Natural killer cell treated with Interleukin-12 subunit alpha and Interleukin-12 subunit beta and Interleukin-15 and Interleukin-18, amount 100 ng/mL, for 72 hours (primary cell): ENCODE measurements at places on chromosomes 7 and 10.

GRCh38 chr7:133699386-133699785 is 427.8 kb upstream of the LRGUK start:
- H3K4me1 ChIP-seq: peaks cover 20% of the 10 kb centered on the region
- no peak overlapping the region for H3K27ac ChIP-seq
- no peaks in the 10 kb centered on the region for H3K27me3 ChIP-seq
- no peak overlapping the region for H3K4me3 ChIP-seq

DNA sequence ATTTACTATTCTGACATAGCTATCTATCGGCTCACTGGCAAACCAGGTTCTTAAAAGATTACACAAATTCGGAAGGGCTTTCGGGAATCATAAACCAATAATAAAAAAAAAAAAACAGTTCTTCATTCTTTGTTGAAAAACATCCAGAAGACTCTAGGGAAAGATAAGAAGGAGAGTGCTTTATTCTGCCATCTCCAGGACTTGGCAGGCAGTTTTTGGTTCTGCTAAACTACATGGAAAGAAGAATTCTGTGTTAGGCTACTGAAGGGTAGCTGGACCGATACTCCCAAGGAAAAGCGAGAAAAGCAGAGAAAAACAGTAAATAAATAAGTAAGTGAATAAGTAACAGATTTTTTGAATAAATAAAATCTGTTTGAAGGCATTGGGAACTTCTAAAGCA is 423.5 kb upstream of the KLF6 start:
- H3K36me3 ChIP-seq: no peaks in the 10 kb centered on the region
- no peak for DNase-seq
- peaks cover 10% of the 10 kb centered on the region for H3K27me3 ChIP-seq
- H3K4me3 ChIP-seq: no peak overlapping the region
- peak overlapping the region; percentile 2 for H3K27ac ChIP-seq
- peaks cover 6% of the 10 kb centered on the region for H3K4me1 ChIP-seq

DNA sequence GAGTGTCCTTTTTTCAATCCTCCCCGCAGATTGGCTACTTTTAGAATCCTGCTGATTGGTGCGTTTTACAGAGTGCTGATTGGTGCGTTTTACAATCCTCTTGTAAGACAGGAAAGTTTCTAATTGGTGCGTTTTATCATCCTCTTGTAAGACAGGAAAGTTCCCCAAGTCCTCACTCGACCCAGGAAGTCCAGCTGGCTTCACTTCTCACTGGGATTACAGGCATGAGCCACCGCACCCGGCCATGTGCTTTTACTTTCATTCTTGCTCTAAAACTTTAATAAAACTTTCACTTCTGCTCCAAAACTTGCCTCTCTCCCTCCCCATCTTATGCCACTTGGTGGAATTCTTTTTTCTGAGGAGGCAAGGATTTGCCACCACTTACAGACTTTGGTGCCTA is 17.0 kb upstream of the WAPL start:
- no peaks in the 10 kb centered on the region for H3K36me3 ChIP-seq
- H3K27ac ChIP-seq: no peak overlapping the region
- no peak for DNase-seq
- H3K4me1 ChIP-seq: peaks cover 12% of the 10 kb centered on the region
- H3K4me3 ChIP-seq: peak overlapping the region; percentile 39
- H3K27me3 ChIP-seq: no peaks in the 10 kb centered on the region

DNA sequence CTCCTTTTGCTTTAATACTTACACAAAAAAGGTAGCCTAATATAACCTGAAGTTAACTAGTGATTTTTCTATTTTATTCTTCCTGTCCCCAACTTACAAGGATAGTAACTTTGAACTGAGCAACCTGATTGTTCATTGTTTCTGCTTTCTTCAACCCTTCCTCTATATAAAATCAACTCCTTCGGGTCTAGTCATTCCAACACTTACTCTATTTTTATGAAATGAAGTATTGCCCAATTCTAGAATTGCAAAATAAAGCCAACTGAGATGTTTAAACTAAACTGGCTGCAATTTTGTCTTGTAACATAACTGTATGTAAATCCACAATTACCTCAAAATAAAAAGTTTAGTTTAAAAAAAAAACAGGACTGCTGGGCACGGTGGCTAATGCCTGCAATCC is 20.3 kb upstream of the DNA2 start:
- DNase-seq: no peak
- peak overlapping the region; percentile 66 for H3K27ac ChIP-seq
- no peaks in the 10 kb centered on the region for H3K27me3 ChIP-seq
- H3K36me3 ChIP-seq: peaks cover 20% of the 10 kb centered on the region

GRCh38 chr10:14360961-14361360 is 30.2 kb upstream of the FRMD4A start:
- no peak for DNase-seq
- H3K27ac ChIP-seq: no peak overlapping the region

DNA sequence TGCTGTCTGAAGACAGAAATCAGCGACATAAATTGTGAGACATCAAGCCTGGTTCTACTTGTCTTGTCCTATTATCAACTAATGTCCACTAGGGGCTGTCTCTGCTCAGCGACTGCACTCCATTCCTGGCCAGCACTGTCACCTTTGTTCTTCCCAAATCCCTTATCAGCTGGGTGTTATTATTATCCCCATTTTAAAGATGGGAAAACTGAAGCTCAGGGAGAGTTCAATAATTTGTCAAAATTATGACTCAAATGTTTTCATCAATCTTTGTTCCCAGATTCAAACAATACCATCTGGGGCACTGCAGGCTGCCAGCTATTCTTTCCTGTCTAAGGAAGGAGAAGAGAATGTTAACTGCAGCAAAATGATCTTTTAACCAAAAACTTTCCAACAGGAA is 431.6 kb upstream of the NFE2L3 start:
- no peak overlapping the region for H3K27ac ChIP-seq
- DNase-seq: no peak
- peaks cover 9% of the 10 kb centered on the region for H3K27me3 ChIP-seq
- no peak overlapping the region for H3K4me3 ChIP-seq
- no peaks in the 10 kb centered on the region for H3K36me3 ChIP-seq
- H3K4me1 ChIP-seq: no peaks in the 10 kb centered on the region

DNA sequence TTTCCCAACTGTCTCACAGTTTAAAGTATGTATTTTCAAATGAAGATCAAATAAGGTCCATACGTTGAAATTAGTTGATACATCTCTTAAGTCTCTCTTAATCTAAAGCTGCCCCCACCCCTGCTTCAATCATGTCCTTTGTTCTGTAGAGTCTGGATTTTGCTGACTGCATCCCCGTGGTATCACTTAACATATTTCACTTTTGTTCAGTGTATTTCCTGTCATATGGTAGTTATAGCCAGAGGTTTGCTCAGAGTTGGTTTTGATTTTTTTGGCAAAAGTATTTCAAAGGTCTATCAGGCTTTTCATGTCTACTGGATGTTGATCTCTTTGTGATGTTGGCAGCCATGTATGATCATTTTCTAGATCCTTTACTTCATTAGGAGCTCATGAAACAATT is 54.4 kb upstream of the ARID5B start:
- peak overlapping the region; percentile 14 for H3K27ac ChIP-seq
- DNase-seq: no peak
- H3K27me3 ChIP-seq: no peaks in the 10 kb centered on the region
- H3K4me3 ChIP-seq: no peak overlapping the region
- no peaks in the 10 kb centered on the region for H3K36me3 ChIP-seq
- peaks cover 12% of the 10 kb centered on the region for H3K4me1 ChIP-seq

GRCh38 chr7:94050046-94050445 is 45.9 kb upstream of the BET1 start:
- no peaks in the 10 kb centered on the region for H3K4me1 ChIP-seq
- H3K36me3 ChIP-seq: peaks cover 4% of the 10 kb centered on the region
- DNase-seq: no peak
- no peak overlapping the region for H3K4me3 ChIP-seq
- no peak overlapping the region for H3K27ac ChIP-seq

GRCh38 chr7:27140126-27140857 is 3.2 kb downstream of the HOXA5 start:
- no peak overlapping the region for H3K4me3 ChIP-seq
- peaks cover 14% of the 10 kb centered on the region for H3K4me1 ChIP-seq
- peaks cover 40% of the 10 kb centered on the region for H3K27me3 ChIP-seq
- DNase-seq: no peak

- H3K4me3 ChIP-seq: no peak overlapping the region
- no peaks in the 10 kb centered on the region for H3K27me3 ChIP-seq
- DNase-seq: no peak
- no peak overlapping the region for H3K27ac ChIP-seq
These were observed 458.3 kb downstream of the PTPRN2 start for GRCh38 chr7:158129037-158130022.

GRCh38 chr7:115363916-115364315 is 442.0 kb downstream of the MDFIC start:
- no peaks in the 10 kb centered on the region for H3K4me1 ChIP-seq
- no peak for DNase-seq
- no peak overlapping the region for H3K27ac ChIP-seq
- H3K4me3 ChIP-seq: no peak overlapping the region

DNA sequence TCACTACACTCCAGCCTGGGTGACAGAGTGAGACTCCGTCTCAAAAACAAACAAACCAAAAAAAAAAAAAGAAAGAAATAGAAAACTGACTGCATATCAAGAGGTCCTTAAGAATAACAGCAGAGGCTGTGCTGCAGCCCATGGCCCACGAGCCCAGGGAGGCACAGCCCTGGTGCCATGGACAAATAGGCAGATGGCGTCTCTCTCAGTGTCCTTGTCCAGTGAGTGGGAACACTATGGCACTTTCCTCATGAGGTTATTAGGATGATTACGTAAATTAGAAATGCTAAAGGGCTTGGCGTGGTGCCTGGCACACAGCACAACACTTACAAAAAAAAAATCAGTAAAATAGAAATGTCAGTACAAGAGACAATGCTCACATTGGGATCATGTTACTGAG is 33.4 kb upstream of the PFKP start:
- H3K36me3 ChIP-seq: no peaks in the 10 kb centered on the region
- peaks cover 33% of the 10 kb centered on the region for H3K27me3 ChIP-seq
- H3K4me1 ChIP-seq: peaks cover 5% of the 10 kb centered on the region
- no peak overlapping the region for H3K4me3 ChIP-seq
- no peak for DNase-seq

- no peaks in the 10 kb centered on the region for H3K27me3 ChIP-seq
- no peak for DNase-seq
- H3K4me1 ChIP-seq: peaks cover 19% of the 10 kb centered on the region
- peak overlapping the region; percentile 72 for H3K4me3 ChIP-seq
- H3K27ac ChIP-seq: peak overlapping the region; percentile 66
These were observed 650 bp upstream of the ZFAND2A start for GRCh38 chr7:1160670-1161021.

- H3K36me3 ChIP-seq: no peaks in the 10 kb centered on the region
- DNase-seq: no peak
- H3K27me3 ChIP-seq: no peaks in the 10 kb centered on the region
- H3K4me1 ChIP-seq: peaks cover 5% of the 10 kb centered on the region
- no peak overlapping the region for H3K27ac ChIP-seq
- no peak overlapping the region for H3K4me3 ChIP-seq
These were observed 93.8 kb upstream of the SVIL start for GRCh38 chr10:29728541-29729049.

DNA sequence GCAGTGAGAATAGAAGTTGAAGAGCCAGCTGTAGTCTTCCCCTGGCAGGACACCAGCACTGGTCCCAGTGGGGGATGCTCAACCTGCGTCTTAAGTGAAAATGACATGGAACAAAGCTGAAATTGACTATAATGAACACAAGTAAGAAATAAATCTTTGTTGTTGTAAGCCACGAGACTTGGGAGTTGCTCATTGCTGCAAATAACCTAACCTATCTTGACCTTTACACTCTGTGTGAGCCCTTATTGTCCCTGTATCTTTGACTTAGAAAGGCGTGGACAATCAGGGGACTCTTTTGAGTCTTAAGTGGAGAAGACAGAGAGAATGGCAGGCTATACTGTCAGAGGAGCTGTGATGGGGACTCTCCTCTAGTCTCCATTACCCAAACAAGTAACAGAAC is 16.9 kb downstream of the ZC3HAV1L start:
- peaks cover 4% of the 10 kb centered on the region for H3K27me3 ChIP-seq
- no peaks in the 10 kb centered on the region for H3K36me3 ChIP-seq
- no peak overlapping the region for H3K27ac ChIP-seq
- no peak overlapping the region for H3K4me3 ChIP-seq
- H3K4me1 ChIP-seq: no peaks in the 10 kb centered on the region

DNA sequence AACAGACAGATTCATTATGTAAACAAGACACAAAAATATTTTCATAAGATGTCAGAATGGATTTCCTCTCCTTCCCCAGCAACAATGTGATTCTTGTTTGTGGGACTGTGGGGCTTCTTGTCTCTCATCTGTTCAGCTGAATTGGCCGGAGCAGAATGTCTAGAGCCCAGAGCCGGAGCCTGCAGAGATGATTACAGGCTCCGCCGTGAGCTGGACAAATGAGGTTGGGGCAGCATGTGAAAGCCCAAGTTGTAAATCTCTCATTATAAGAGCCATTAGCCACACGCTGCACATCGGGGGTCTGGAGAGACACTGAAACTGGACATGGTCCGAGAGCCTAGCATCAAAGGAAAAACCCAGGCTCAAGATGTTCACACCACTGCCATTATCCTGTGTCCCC is 137.0 kb upstream of the ADAM12 start:
- no peaks in the 10 kb centered on the region for H3K4me1 ChIP-seq
- no peak overlapping the region for H3K4me3 ChIP-seq
- no peaks in the 10 kb centered on the region for H3K36me3 ChIP-seq
- peaks cover 12% of the 10 kb centered on the region for H3K27me3 ChIP-seq

DNA sequence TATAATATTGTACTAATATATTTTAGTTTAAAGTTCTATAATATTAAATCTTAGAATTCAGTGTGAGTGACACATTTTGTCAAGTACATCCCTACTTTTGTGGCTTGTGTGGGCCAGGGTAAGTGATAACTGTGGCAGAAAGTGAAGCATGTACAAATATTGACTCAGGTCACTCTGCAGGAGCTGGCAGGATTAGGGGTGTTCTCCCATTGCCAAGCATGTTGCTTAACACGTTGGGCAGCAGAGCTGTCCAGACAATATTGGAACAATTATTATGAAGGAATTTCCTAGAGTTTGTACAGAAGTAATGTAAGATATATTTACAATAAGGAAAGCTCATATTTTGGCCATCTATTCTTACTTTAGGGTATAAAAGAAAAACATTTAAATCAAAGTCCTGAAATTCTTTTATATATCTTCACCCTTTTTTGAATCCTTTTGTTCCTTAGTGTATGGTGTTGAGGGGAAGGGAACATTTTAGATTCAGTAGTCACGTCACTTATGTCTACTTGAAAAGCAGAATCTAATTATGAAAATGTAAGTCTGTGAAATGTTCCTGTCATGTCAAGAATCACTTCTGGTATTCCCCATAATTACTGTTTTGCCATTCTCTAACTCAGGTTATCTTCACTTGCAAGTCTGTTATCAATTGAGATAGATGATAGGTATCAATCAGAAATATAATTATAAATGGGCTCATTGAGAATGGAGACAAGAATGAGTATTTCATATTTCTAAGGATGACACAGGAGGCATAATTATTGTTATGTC is 4.0 kb downstream of the HDAC9 start:
- no peak for DNase-seq
- H3K4me1 ChIP-seq: peaks cover 32% of the 10 kb centered on the region
- H3K36me3 ChIP-seq: no peaks in the 10 kb centered on the region
- H3K27me3 ChIP-seq: no peaks in the 10 kb centered on the region

DNA sequence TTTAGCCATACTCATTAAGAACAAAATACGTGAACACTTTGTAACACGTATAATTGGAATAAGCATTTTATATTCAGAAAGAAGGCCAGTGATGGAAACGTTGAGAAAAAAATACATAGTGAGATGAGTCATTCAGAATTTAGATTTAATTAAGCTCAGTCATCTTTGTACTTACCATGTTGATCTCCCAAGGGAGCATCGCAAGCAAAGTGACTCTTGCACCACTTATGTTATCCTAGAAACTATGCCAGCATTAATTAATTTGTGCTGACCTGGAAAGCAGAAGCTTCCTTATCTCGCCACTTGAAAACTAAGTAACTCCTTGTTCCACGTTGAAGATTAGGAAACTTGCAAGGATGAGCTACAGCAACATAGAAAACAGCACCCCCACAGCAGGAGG is 9.7 kb upstream of the MPP7 start:
- H3K27me3 ChIP-seq: no peaks in the 10 kb centered on the region
- peaks cover 4% of the 10 kb centered on the region for H3K4me1 ChIP-seq
- peaks cover 4% of the 10 kb centered on the region for H3K36me3 ChIP-seq
- DNase-seq: no peak
